ENCODE measurements at places on chromosomes 2 and 18. TPM values are rescaled to one million over a fixed set of nuclear protein-coding genes. Genes with fewer than 3 reads are reported as not detected.

The GPR39 gene
- not detected for total RNA-seq

The TUBB8B gene
- total RNA-seq = not detected

The LRP2 gene
- total RNA-seq = 2.2 TPM

The TANC1 gene
- total RNA-seq = 0.70 TPM

The LYG2 gene
- total RNA-seq = not detected

The LRATD1 gene
- not detected for total RNA-seq

The TCF7L1 gene
- not detected for total RNA-seq

The RAB11FIP5 gene
- total RNA-seq = 9.0 TPM

The LONRF2 gene
- total RNA-seq = 0.20 TPM

The CDCA7 gene
- 88.5 TPM for total RNA-seq

The TXNDC2 gene
- not detected for total RNA-seq

The TRMT61B gene
- total RNA-seq = 19.3 TPM

The KCNG2 gene
- total RNA-seq = not detected

The ICOS gene
- total RNA-seq = 55.6 TPM

The FSHR gene
- total RNA-seq = not detected

The ALLC gene
- not detected for total RNA-seq

The SIX3 gene
- not detected for total RNA-seq

The CRYGC gene
- total RNA-seq = not detected

The MC5R gene
- total RNA-seq = not detected

The AKAIN1 gene
- not detected for total RNA-seq

The UGT1A10 gene
- total RNA-seq = not detected

The FASTKD1 gene
- 60.2 TPM for total RNA-seq

The COL4A4 gene
- not detected for total RNA-seq

The LCT gene
- total RNA-seq = 0.11 TPM

The DSEL gene
- 0.13 TPM for total RNA-seq

The RGPD4 gene
- 0.07 TPM for total RNA-seq

The KIF5C gene
- total RNA-seq = 11.1 TPM

The KHK gene
- total RNA-seq = 9.5 TPM

The NT5DC4 gene
- not detected for total RNA-seq

The TEKT4 gene
- total RNA-seq = not detected

The INPP1 gene
- 8.5 TPM for total RNA-seq

The VWA3B gene
- total RNA-seq = not detected

The STK39 gene
- total RNA-seq = 32.8 TPM

The CCDC148 gene
- not detected for total RNA-seq

The FTCDNL1 gene
- 2.0 TPM for total RNA-seq

The CAPN14 gene
- 0.69 TPM for total RNA-seq

The CDK15 gene
- not detected for total RNA-seq

The CLEC4F gene
- total RNA-seq = not detected

The ASPRV1 gene
- 0.76 TPM for total RNA-seq

The TP53I3 gene
- 1.8 TPM for total RNA-seq

The NYAP2 gene
- total RNA-seq = not detected

The COQ10B gene
- total RNA-seq = 14.0 TPM

The ITGA6 gene
- total RNA-seq = 7.9 TPM

The TBR1 gene
- total RNA-seq = not detected

The GPR17 gene
- not detected for total RNA-seq

The PLA2R1 gene
- total RNA-seq = not detected

The FAM210A gene
- total RNA-seq = 64.2 TPM

The KIAA2012 gene
- total RNA-seq = not detected

The SCYGR4 gene
- total RNA-seq = not detected

The COLEC12 gene
- total RNA-seq = not detected

The SOX11 gene
- total RNA-seq = not detected

The UPP2 gene
- not detected for total RNA-seq

All from activated CD8-positive, alpha-beta T cell treated with anti-CD3 and anti-CD28 coated beads for 36 hours (primary cell).